ENCODE measurements at places on chromosomes 16 and 17.

DNA sequence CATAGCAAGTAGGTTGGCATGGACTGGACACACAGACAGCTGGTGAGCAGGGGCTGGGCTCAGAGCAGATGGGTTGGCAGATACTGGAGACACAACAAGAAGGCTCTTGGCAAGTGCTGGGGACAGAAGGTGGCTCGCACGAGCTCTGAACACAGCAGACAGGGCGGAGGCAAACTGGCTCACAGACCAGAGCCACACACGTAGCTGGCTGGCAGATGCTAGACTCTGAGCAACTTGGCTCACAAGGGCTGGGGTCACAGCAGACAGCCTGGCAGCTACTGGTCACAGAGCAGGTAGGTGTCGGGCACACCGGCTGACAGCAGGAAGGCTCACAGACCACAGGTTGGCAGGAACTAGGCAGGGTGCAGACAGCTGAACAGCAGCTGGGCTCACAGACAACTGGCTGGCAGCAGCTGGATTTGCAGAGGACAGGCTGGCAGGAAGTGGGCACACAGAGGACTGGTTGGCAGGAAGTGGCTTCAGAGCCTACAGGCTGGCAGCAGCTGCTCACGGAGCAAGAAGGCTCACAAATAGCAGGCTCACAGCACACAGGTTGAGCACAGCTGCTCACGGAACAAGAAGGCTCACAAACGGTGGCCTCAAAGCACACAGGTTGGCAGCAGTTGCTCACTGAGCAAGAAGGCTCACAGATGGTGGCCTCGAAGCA lies 725 bp downstream of the KRTAP16-1 start:
- DNase-seq: peak; percentile 10

DNA sequence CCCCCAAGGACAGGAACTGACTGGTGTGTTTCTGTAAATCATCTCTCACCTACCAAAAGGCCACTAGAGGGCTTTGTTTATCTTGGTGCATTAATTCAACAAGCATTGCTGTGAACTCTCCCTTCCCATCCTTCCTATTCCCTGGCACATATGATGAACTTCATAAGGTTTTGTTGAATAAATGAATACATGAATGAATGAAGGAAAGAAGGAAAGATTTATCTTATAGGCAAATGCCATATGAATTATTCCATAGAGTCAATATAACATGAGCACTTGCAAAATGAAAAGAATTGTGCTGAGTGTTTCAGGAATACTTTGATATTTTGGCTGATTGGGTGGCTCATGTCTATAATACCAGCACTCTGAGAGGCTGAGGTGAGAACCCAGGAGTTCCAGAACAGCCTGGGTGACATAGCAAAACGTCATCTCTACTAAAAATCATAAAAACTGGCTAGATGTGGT lies 4.3 kb downstream of the SPDYE4 start:
- DNase-seq: peak; percentile 29

- DNase-seq: no peak
Measured at GRCh38 chr16:3190949-3191353, 2.9 kb downstream of the OR1F1 start.

- DNase-seq: no peak
Measured at GRCh38 chr17:64920419-64921172, 1.3 kb upstream of the LRRC37A3 start.

DNA sequence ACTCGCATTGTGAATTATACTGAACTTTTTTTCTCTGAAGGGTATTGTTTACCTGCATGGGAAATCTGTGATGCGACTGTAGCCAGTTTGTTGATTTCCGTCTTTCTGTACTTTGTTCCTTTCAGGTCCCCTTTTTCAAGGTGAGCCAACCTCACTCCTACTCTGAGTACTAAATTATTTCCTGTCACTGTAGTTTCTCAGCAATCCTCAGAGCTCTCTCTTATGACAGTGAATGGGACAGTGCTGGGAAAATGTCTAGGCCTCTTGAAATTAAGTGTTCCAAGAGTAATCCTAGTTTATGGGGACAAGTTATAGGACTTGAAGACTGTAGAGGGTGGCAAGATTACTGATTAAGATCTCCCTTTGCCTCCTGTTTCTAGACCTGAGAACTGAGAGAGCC lies 167.6 kb downstream of the CNTNAP4 start:
- DNase-seq: no peak

GRCh38 chr17:65931246-65932149 lies 260.4 kb downstream of the CEP112 start:
- peak; percentile 85 for DNase-seq

DNA sequence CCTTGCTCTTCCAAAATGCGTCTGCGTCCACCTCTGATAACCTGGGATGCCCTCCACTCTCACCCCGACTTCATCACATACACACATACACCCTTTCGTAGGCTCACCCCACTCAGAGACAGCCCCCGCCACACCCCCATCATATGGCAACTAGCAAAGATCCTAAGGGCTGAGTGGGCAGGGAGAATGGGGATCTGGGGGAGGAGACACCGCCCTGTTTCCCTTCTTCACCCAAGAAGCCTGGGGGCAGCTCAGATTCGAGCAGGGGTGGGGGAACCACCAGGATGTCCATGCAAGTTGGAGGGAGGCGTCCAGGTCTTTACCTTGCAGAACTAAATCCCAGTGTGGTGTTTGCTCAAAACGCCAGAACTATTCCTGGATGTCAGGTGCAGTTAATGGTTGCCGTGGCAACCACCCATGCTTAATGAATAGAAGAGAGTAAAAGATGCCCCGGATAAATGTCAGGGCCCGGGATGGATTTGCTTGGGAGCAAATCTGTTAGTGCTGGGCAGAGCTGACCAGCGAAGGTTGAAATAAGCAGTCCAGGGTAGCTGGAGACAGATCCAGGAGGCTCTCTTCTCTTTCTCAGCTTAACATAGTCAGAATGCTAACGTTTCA lies 72.8 kb downstream of the CACNG3 start:
- DNase-seq: no peak

- peak; percentile 79 for DNase-seq
Measured at GRCh38 chr17:2259769-2260536, 43.6 kb downstream of the SMG6 start.

GRCh38 chr16:50209546-50210265 lies 56.6 kb downstream of the TENT4B start:
- no peak for DNase-seq

GRCh38 chr16:3157229-3158025 lies 22.6 kb downstream of the ZNF213 start:
- peak; percentile 93 for DNase-seq

DNA sequence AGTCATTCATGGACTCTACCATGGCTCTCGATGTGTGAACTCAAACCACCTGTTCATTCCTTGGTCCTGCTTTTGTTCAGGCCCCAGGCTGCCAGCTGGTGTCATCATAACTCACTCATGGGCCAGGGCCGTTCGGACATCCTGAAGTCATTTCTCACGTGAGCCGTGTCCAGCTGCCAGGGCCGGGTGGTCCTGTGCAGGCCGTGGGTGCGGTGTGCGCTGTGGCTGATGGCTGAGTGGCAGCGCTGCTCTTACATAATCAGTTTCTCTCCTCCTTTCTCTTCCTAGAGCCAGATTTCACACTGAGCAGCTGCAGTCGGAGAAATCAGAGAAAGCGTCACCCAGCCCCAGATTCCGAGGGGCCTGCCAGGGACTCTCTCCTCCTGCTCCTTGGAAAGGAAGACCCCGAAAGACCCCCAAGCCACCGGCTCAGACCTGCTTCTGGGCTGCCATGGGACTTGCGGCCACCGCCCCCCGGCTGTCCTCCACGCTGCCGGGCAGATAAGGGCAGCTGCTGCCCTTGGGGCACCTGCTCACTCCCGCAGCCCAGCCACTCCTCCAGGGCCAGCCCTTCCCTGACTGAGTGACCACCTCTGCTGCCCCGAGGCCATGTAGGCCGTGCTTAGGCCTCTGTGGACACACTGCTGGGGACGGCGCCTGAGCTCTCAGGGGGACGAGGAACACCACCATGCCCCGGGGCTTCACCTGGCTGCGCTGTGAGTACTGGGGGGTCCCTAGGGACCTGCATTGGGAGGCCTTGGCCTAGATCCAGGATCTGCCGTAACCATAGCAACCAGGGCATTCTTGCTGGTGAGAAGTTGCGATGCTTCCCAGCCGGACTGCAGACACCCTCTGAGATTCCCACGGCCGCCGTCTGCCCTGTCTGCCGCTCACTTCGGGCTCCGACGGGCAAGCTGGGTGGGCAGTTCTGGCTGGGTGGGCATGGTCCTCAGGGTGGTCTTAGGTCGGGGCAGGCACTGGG lies at the start of gene IL34:
IL34 (plus strand) TSS at position 300 of the 982 bp plus-strand sequence; CDS start at position 689, 389 bp downstream.
- DNase-seq: no peak

- DNase-seq: peak; percentile 44
Measured at GRCh38 chr17:72977771-72978417, 114.6 kb downstream of the SLC39A11 start.

DNA sequence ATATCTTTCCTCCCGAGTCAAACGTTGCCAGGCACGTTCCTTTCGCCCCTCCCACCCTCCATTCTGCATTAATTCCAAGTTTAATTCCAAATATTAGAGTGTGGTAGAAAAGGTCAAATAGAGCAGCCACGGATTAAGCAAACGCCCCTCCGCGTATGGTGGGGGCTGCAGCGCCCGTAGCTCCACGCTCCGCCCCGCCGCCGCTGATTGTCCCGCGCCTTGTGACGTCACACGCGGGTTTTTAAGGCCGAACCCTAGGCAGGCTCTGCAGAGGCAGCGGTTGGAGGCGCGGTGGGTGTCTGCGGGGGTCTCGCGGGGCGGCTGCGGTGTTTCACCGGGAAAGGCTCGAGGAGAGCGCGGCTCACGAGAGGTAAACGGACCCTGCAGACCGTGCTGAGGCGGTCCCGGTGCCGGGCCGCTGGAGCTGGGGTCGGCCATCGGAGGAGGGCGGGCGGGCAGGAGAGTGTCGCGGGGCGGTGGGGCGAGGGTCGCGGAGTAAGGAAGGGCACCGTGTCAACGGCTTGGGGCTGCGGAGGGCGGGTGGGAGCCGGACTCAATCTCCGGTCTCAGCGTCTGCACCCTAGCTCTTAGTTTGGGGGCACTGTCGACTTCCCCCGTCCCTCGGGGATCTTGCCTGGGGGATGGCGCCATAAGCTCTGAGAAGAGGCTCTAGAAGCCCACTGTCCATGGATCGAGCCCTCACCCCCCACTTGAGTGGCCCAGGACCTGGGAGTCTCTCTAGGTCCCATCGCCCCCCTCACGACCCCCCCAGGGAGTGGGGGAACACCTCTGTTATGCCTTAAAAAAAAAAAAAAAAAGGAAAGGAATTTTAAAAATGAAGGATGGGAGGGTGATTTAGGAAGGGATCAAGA lies at the start of gene ARL4D:
ARL4D (plus strand) TSS at position 270 of the 872 bp plus-strand sequence. CDS start 740 bp downstream, outside the sequence.
- peak; percentile 79 for DNase-seq

GRCh38 chr17:50918071-50918932 lies 52.1 kb upstream of the TOB1 start:
- no peak for DNase-seq

DNA sequence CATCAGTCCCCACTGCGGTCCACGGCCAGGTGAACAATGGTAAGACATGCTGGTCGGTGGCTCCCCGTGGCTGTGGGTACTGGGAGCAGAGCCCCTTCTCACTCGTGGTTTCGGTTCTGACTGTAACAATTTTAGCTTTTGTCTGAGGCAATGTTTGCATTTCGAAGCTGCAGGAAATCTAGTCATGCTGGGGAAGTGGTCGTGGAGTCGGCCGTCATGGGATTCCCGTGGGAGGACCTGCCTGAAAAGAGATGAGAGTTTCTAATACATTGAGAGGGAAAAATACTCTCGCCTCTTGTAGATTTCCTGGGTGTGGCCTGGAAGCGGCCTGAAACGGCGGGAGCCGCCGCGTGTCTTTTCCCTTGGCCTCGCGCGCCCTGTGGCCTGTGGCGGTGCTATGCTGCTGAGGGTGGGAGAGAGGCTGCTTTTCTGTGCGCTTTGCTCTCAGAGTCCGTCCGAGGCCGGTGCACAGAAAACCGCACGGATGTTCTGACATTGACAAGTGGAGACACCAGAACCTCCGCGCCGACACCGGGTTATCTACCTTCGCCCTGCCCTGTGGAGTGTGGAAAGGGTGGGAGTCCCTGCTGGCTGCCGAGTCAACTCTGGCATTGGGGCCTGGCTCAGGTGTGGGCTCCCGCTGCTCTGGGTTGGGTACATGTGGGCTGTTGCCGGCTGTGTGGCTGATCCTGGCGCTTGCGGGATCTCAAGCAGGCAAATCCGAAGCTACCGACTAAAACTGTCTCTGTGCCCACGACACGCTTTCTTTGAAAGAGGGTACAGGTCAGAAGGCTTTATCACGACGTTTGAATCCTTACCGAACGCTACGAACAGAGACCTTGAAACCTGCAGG lies 60.8 kb downstream of the WDR45B start:
- DNase-seq: no peak

DNA sequence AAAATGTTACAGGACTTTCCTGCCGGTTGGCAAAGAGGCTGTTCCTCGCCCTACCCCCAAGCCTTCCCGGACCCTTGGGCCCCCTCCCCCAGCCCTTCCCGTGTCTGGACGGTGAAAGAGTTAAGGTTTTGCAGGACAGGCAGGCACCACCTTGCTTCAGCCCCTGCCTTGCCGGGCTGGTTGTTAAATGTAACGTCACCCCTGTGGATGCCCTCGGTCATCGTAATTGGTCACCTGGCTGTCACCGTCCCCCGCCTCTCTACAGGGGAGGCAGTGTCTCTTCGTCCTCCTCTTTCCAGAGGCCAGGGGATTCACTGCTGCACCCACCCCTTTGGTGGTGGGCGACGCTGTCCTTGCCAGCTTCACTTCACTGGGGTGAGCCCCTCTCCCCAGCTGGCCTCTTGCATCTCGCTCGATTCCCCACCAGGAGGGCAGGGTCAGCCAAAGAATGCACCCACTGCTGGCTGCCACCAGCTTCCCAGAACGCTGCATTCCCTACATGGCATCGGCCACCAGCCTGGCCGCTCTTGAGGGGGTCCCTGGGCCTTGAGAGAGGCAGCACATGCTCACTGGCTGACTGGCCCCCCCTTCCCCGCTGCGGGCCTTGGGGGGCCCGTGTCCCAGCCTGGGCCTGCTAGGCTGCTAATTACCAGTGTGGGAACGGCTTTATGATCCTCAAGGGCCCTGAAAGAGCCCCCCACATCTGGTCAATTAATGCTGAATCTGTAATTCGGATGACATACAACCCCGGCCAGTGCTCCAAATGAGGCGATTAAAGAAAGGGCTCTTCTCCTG lies 25.2 kb upstream of the GSE1 start:
- DNase-seq: no peak

GRCh38 chr17:22171631-22172030 lies 479.3 kb downstream of the KCNJ18 start:
- no peak for DNase-seq

DNA sequence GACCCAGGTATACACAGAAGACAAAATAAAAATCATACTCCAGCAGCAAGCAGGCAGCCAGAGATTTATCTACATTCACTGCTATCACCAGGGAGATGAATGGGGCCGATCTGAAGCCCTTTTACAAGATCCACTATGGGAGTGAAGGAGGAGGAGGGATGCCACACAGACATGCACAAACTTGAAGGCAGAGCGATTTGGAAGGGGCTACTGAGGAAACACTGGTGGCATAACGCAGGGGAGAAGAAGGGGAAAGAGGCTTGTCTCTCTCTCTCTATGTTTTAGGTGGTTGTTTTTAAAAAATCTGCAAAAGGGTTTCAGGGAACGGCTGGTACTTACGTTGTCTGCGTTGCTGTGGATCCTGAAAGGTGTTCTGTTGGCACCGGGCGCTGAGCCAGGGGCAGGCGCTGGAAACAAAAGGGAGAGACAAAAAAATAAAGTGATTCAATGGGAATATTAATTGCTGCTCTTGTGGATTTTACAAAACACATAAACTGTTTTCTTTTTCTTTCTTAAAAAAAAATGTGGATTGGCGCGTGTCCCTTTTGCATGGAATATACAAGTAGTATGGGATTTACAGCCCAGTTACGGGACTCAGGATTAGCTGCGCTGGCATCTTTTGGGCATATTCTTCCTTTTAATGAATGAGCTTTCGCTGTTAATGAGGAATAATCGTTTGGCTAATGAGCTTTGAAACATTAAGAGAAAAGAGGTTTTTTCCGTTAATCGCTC lies 255.3 kb upstream of the PMFBP1 start:
- no peak for DNase-seq

- peak; percentile 93 for DNase-seq
Measured at GRCh38 chr16:75244225-75244809, 7.1 kb downstream of the BCAR1 start.

Measured in EH (cell line).